ENCODE measurements at places on chromosomes 7 and 10.

DNA sequence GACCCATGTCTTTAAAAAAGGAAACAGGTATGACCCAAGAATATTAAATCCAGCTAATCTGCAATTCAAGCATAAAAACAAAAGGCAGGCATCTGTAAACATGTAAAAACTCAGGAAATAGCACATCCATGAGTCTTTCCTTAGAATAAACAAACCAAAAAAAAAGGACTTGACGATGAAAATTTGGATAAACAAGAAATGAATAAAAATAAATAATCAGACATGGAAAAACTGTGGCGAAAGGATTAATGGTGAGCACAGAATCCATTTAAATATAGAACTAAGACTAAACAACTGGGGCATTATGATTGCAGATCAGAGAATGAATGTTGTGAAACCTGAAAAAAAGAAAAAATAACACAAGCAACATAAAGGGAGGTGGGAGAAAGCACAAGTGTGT, 170.1 kb downstream of the DOCK4 start:
- DNase-seq: no peak

DNA sequence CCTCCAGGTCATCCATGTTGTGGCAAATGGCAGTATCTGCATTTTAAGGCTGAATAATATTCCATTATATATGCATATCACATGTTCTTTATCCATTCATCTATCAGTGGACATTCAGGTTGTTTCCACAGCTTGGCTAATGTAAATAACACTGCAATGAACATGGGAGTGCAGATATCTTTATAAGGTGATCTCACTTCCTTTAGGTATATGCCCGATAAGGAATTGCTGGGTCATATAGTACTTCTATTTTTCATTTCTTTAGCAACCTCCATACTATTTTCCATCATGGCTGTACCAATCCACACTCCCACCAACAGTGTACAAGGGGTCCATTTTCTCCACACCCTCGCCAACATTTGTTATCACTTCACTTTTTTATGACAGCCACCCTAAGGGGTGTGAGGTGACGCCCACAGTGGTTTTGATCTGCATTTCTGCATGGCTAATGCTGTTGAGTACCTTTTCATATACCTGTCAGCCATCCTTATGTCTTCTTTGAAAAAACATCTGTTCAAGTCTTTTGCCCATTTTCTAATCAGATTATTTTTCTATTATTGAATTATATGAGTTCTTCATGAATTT, 18.9 kb downstream of the ABI1 start:
- no peak for DNase-seq

DNA sequence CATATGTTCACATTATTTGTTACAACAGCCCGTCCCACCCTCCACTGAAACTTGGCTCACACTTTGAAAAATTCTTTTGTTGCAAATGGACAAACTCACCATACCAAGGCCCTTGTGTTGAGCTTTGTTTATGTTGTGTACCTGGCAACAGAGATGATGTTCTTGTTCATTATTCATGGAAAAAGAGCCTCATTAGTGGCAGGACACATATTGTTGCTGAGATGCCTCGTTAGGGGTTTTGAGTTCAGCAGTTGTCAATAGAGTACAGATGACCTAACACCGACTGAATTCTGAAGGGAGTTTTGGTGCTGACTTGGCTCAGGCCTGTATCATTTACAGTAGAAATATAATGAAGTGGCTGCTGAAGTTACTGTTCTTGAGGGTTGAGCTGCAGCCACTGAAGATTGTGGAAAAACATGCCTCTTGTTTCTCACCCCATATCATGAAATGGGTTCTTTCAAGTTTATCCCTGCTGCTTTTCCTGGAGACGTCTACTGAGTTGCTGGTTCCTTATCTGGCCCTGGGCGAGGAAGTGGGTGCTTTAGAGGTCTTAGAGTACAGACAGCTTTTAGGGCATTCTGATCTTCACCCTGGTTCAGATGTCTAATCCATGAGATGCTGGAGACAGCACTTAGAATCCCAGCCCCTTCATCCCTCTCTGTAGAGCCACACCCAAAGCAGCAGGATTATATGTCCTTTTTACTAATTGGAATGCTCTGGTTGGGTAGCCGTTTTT, 149.7 kb downstream of the WNT2 start:
- DNase-seq: no peak

GRCh38 chr10:11143242-11143641, 125.6 kb downstream of the CELF2 start:
- DNase-seq: no peak

GRCh38 chr10:88896994-88897853, 17.2 kb downstream of the STAMBPL1 start:
- DNase-seq: no peak

DNA sequence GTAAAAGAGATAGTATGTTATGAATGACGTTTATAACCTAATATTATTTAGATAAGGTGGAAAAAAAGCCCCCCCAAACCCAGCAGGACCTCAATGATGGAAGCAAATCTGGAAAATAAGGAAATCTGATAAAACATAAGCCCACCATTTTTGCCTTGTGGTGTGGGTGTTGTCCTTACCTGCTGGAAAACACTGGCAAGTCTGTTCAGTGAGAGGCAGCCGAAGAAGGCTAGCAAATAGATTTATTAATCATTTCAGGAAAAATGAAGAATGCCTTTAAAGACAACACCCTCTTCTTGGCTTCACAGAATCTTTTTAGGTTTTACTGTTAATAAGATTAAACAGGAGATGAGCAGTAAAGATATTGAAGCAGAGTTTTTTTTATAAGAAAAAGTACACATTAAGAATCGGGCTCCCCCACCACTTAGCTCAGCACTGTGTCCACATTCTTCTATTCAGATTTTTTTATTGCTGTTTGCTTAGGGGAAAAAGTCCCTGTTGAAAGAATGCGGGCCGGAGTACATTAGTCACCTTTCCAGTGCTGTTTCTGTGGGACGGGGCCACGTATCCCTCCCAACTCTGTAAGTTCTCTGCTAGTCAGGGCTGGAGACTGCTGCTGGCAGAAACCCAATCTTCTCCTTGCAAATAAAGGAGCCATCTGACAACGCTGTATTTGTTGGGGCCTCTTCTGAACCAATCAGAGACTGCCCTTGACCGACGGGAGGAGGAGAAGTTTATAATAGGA, 104.1 kb downstream of the EVX1 start:
- DNase-seq: no peak

DNA sequence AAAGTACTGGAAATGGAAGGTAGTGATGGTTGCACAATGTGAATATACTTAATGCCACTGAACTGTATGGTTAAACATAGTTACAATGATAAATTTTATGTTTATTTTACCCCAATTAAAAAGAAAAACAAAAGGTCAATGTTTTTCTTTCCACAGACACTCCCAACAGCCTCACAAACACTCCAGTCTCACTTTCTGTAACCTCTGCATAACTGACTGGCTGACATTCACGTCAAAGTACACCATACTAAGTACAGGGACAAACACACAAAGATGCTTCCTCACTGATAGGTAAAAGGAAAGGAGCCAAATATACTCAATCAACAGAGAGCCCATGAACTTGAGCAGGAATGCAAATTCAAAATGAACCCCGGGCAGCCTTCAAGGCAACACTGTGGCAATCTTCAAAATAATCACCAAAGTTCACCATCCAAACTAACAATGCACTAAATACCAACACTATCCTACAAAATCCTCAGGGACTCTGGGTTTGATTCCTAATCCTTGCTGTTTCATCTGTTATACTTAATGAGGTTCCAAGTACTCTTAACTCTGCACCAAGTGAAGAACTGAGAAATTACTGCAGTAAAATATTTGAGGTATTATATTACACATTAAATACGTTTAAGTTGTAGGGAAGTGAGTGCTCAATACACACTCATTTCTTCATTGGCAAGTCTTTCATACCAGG, 90.8 kb downstream of the ARMH3 start:
- DNase-seq: no peak

GRCh38 chr7:26964156-26964808, 99.9 kb upstream of the SKAP2 start:
- DNase-seq: no peak

Measured in CD4-positive, alpha-beta memory T cell (primary cell).